ENCODE measurements at places on chromosomes 12 and 14.

GRCh38 chr12:108518101-108518715 is 3.1 kb downstream of the FICD start:
- DNase-seq, result no peak

DNA sequence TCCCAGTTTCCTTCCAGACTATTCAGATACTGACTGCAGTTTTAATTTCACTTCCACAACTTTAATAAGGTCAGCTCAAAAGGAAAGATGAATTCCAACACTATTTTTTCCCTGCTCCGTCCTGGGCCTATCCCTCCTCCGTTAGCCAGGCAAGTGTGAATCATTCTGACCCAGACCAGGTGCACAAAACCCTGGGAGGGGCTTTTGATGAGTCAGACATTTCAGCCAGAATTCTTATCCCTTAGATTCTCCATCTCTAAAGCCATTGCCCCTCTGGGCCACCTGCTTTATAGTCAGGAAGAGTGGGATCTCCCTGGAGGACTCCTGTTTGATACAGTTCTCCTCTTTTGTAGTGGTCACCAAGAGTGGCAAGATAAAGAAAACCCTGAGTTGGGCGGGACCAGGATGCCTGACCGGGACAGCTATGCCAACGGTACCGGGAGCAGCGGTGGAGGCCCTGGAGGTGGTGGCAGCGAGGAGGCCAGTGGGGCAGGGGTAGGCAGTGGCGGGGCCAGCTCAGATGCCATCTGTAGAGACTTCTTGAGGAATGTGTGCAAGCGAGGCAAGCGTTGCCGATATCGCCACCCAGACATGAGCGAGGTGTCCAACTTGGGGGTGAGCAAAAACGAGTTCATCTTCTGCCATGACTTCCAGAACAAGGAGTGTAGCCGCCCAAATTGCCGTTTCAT is 2.2 kb downstream of the ZC3H10 start:
- no peak for DNase-seq

DNA sequence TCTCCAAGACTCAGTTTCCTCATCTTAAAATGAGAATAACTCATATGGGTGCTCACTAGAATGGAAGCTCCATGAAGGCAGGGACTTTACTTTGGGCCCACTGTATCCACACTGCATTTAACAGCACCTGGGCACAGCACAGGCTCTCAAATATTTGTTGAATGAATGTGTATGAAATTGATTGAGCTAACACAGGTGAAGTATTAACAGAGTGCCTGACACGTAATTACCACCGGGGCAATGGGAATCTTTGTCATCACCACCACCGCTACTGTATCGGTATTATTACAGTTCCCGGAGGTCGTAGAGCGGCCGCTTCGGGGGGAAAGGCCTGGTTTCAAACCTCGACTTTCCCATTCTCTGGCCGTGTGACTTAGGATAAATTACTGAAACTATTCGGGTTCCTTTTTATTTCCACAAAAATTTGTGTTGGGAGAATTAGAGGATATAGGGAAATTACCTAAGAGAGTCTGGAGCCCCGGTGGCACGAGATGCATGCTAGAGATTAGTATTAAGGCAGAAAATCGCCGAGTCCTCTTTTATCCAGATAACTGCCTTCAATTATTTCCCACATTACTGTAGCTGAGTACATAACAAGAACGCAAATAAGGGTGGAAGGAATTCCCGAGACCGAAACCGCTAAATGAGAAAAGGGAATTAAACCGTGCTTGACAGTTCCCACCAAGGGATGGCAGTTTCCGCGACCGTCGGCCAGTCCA is 1.0 kb upstream of the RIC8B start:
- DNase-seq, result no peak

DNA sequence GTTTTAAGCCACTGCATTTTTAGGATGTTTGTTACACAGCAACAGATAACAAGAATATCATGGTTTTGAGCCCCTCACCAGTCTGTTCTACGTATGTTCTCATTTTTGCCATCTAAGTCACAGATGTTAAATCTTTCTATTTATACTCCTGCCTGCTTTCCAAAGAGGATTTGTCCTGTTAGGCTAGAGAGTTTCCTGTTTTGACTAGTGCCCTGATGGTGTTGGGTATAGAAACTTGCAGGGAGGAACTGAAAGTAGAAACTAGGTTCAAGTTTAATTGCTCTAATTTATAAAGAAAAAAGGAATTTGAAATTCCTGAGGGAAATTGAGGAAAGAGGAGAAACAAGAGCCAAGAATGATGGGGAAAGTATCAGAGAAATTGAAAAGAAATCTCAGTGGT is 74.4 kb upstream of the COCH start:
- no peak for DNase-seq

Measured in coronary artery (tissue), 2 donors.